ENCODE measurements at places on chromosomes 1 and 21.
A peak's percentile ranks its signal among the peaks of the same experiment; 100 is the strongest.

- DNase-seq = peak; percentile 86
Measured at GRCh38 chr1:119712342-119713038, 756 bp downstream of the PHGDH start.

- DNase-seq = no peak
Measured at GRCh38 chr1:88661951-88662699, 21.9 kb upstream of the PKN2 start.

GRCh38 chr1:14897997-14898645 lies 255.4 kb upstream of the TMEM51 start:
- DNase-seq = no peak

- no peak for DNase-seq
Measured at GRCh38 chr1:179090522-179090921, 8.7 kb downstream of the TOR3A start.

DNA sequence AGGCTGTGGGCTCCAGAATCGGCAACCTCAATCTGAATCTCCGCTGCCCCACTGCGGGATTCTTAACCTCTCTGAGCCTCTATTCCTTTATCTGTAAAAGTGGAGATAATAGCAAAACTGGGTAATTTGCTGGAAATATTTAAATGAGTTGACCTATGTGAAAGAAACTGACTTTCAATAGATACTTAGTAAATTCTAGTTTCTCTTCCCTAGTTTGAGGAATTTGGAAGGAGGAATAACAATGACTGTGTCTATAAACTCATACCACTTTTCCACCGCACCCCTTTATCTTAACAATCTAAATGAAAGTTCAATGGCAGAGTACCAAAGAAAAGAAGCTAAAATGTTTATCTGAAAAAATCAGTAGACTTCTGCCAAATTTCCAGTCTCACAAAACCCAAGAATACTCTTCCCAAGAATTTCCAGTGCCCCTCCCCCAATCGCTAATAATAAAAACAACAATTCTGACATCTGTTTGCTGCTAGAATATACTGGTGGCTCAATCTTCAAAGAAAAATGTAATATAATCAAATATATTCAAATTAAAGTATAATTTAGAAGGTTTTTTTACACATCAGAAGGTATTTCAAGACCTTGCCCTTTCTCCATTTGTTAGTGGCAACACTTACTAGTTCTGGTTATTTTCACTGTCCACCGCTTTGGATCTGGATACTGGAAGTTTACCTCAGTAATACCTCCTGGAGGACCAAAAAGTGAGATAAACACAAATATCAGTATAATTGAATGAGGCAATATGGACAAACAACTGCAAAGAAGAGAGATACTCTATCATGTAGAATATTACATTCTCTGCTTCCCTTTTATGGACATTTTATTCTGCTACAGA lies 171.2 kb downstream of the LTN1 start:
- no peak for DNase-seq
